ENCODE measurements at places on chromosomes 7 and 10. TPM values are rescaled to one million over a fixed set of nuclear protein-coding genes. Genes with fewer than 3 reads are reported as not detected.
A peak's percentile ranks its signal among the peaks of the same experiment; 100 is the strongest.

GRCh38 chr10:7866176-7866575 lies 47.9 kb downstream of the TAF3 start:
- DNase-seq: no peak

DNA sequence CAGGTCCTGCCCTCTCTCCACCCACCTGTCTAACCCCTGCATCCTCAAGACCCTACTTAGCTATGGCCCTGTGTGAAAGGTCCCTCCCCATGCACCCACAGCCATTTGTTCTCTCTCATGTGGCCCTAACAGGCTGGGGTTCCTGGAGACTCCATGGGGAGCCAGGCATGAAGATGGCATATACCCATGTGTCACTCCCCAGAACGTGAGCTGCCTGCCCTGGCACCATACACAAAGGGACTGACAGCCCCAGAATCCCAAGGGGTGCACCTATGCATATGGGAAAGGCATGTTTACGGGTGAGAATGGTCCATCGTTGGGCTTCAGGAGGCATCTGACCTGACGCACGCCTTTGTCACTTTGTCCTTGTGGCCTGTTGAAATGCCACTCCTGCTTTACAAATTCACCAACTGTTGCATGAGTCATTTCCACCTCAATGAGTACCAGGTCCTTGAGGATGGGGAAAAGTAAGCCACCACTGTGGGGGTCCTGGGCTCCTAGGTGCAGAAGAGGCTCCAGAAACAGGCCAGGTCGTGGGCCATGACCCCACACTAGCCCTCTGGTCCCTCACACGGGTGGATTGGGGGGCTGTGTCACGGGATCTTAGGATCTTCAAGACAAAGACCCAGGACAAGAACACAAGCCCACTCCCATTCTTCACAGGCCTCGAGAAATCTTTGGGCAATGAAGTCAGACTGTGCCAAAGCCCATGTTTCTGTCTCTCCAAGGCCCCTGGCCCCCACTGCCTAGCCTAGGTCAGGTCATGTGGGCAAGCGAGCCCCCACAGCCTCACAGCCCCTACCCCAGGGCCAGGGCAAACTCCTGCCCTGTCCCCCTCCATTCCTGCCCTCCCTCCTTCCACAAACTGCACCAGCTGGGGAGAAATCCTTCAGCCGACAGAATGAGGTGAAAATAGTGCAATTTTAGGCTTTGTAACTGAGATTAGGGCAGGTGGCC lies 8.6 kb downstream of the GPRIN2 start:
- DNase-seq: no peak

GRCh38 chr10:13302821-13303555 lies 3.1 kb upstream of the PHYH start:
- DNase-seq: no peak

DNA sequence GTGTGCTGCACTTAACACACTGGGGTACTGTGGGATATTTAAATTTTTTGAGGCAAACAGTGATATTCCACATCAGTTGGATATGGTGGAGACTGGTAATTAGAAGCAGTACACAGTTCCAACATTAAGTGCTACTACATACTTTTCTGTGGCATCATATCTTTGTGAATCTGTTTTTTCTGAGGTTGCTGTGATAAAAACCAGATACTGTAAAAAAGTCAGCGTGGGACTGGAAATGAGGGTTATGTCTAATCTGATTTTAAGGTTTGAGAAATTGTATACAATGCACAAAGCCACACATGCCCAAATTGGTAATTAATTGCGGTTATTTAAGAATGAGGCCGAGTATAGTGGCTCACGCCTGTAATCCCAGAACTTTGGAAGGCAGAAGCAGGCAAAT lies 41.2 kb downstream of the TBC1D12 start:
- no peak for DNase-seq

DNA sequence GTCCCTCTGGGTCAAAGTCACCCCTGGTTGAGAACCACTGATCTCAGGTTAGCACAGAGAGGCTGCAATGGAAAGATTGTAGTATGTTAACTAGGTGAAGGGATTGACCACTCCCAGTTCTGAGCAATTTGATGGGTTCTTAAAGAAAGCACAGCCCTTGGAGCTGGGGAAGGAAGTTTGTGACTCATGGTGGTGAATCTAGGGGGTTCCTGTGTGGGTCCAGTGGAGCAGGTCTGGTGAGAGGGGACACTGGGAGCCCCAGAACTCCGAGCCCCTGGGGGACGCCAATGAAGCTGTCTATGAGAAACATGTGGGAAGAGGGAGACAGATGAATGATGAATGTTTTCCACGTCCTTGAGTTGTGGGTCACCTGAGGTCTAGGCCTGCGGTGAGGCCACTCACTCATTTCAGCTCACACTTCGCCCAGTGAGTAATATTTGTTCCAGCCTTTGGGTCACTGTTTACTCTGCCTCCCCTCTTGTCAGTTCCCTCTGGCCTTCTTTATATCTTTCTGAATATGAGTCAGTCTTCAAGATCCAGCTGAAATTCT lies 341.9 kb downstream of the LRMDA start:
- DNase-seq: no peak

- DNase-seq: peak; percentile 39
Observed at GRCh38 chr10:12041766-12042408, 722 bp downstream of the UPF2 start.

GRCh38 chr10:124212702-124213101 lies 119.3 kb upstream of the CHST15 start:
- DNase-seq: no peak

- DNase-seq: no peak
Observed at GRCh38 chr7:147432576-147432975, 1158.0 kb upstream of the C7orf33 start.

DNA sequence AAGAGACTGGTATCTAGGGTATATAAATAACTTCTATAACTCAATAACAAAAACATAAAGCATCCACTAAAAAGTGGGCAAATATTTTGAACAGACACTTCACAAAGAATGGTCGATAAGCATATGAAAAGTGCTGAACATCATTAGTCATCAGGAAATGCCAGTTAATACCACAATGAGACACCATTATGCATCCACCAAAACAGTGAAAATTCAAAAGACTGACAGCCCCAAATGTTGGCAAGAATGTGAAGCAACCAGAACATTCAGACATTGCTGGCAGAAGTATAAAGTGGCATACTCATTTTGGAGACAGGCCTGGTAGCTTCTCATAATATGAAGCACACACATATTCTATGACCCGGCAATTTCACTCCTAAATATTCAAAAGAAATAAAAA lies 26.5 kb upstream of the GSAP start:
- no peak for DNase-seq

- DNase-seq: peak; percentile 30
Observed at GRCh38 chr7:82507365-82507975, 63.9 kb upstream of the CACNA2D1 start.

- DNase-seq: peak; percentile 58
Observed at GRCh38 chr7:12210179-12211053, 678 bp upstream of the TMEM106B start.

- no peak for DNase-seq
Observed at GRCh38 chr10:11115337-11115736, 97.7 kb downstream of the CELF2 start.

DNA sequence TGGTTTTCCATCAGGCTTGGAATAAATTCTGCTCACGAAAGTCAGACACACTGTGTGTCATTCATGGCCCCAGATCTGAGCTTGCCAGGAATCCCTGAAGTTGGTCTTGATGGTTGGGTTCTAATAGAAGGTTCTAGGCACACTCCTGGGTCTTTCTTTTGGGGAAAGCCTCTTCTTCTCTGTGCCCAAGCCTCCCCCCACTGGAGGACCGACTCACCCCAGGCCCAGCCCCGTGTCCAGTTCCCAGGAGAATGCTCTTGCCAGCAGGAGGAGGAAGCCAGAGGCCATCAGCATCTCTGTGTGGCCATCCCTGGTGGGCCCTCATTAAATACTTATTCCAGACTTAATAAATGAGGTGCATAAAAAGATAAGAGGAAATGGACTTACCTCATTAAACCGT lies 548.0 kb downstream of the TCERG1L start:
- DNase-seq: no peak

DNA sequence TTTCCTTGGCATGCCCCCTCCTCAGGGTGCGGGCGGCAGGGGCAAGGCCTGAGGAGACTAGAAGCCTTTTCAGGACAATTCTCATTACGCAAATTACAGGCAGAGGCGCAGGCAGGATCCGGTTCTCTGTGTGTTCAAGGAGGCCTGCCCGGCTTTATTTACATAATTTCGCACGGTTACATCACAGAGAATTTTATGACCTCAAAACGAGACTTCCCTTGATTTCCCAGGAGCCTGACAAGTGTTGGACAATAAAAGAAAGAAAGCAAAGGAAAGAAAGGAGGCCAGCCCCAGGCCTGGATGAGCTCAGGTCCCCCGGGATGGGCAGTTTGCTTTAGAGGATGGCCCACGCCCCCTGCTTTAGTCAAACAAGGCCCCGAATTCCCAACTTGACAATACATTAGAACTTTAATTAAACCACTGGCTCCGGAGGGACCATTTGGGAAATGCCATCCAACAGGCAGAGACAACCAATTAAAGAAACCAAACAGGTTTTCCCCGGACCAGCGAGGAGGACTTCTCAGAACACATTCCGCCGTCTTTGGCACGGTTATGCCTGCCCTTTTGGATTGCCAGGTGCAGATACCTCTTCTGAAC lies 2.9 kb downstream of the MNX1 start:
- peak; percentile 48 for DNase-seq

GRCh38 chr7:152512706-152513105 lies 76.9 kb upstream of the KMT2C start:
- DNase-seq: no peak

GRCh38 chr7:11355399-11356005 lies 381.8 kb downstream of the PHF14 start:
- DNase-seq: no peak

- no peak for DNase-seq
Observed at GRCh38 chr7:114656466-114656865, 241.9 kb downstream of the FOXP2 start.

DNA sequence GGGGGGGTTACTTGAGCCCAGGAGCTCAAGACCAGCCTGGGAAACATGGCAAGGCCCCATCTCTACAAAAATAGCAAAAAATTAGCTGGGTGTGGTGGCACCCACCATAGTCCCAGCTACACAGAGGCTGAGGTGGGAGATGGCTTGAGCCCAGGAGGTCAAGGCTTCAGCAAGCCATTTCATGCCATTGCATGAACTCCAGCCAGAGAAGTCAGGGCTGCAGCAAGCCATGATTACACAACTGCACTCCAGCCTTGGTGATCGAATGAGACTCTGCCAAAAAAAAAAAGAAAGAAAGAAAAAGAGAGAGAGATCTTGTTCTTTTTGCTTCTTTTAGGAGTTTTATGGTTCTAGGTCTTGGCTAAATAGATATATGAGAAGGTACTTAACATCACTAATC lies 200.2 kb upstream of the PHYHIPL start:
- no peak for DNase-seq

GRCh38 chr7:107233981-107234380 lies 65.2 kb downstream of the HBP1 start:
- no peak for DNase-seq

GRCh38 chr10:100970914-100971811 lies 1.9 kb downstream of the SEMA4G start:
- no peak for DNase-seq

DNA sequence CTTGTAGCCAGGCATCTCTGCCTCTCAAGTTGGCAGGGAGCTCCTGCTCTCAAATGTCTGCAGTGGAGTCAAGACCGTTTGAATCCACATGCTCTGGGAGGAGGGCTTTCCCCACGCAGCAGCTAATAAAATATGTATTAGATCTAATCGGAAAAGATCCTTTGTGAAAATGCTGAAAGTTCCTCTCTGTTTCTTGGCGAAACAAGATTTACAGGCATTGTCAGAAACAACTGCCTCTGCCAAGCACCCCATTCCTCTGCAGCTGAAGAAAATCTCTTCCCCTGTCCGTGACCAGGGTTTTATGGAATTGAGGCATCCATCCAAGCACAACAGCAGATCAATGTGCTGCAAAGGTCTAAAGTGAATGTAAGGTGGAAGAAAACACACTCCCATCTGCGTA lies 165.8 kb downstream of the TCERG1L start:
- no peak for DNase-seq

GRCh38 chr10:119198438-119198837 lies 8.9 kb upstream of the GRK5 start:
- peak; percentile 82 for DNase-seq

DNA sequence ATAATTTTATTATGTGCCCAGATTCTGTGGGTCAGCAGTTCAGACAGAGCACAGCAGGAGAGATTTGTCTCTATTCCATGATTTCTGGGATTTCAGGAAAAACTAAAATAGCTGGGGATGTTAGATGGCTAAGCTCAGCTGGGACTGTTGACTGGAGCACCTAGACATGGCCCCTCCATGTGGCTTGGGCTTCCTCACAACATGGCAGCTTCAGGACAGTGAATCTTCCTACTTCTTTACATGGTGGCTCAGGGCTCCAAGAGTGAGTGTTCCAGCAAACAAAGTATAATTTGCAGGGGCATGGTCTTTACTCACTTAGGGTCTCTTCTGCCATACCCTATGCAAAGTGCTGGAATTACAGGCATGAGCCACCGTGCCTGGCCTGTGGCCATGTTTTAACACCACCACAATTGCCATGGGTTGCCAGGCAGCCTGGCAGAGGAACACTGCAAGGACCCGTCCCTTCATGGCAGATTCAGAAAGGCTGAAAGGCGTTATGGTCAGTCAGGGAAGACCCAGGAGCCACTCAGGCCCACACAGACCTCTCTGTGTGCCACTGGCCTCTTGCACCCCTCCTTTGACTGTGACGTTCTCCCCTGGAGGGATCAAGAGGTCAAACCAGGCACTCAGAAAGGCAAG lies 50.8 kb upstream of the ZMIZ1 start:
- no peak for DNase-seq

DNA sequence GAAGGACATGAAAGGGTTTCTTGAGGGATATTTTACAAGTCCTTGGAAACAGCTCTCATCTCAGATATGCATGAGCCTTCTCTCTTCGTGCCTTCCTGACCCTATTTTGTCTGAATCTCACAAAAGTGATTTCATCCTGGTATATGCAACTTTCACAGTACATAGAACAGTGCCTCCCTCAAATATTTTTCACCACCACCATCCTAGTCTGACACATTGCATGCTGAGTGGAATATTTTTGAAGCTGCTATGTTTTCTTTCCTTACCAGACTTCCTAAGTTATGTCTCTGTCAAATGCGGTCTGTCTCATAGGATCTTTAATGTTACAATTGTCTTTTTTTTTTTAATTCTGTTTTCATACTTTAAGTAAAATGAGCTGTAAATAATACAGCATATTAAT lies 673.3 kb upstream of the LRRN3 start:
- no peak for DNase-seq

Gene PHKG1
- not detected for total RNA-seq

Gene CYP51A1
- total RNA-seq: 166 TPM

Gene UCN3
- not detected for total RNA-seq

Gene SPDYE18
- not detected for total RNA-seq

Gene ASL
- total RNA-seq: 40.0 TPM

Gene TMEM139
- 3.6 TPM for total RNA-seq

Gene EPO
- not detected for total RNA-seq

Gene OR9A2
- total RNA-seq: 2.6 TPM

Gene RBP4
- 0.23 TPM for total RNA-seq

Gene INA
- total RNA-seq: 25.1 TPM

Gene FBXL13
- 2.5 TPM for total RNA-seq

Gene C10orf71
- not detected for total RNA-seq
